CD4-positive, alpha-beta T cell (primary cell): ENCODE measurements at places on chromosomes 4 and X.

GRCh38 chrX:74284391-74284952, 19.5 kb upstream of the ZCCHC13 start:
- H3K36me3 ChIP-seq: peaks cover 51% of the 10 kb centered on the region
- H3K4me3 ChIP-seq: no peak overlapping the region
- no peak for DNase-seq
- peaks cover 12% of the 10 kb centered on the region for H3K4me1 ChIP-seq
- no peak overlapping the region for H3K27ac ChIP-seq
- no peaks in the 10 kb centered on the region for H3K27me3 ChIP-seq

GRCh38 chr4:25144870-25145481, 15.3 kb downstream of the SEPSECS start:
- peak; percentile 19 for DNase-seq
- H3K4me3 ChIP-seq: no peak overlapping the region

GRCh38 chr4:7871356-7871755, 68.3 kb downstream of the AFAP1 start:
- H3K4me3 ChIP-seq: no peak overlapping the region
- H3K27me3 ChIP-seq: no peaks in the 10 kb centered on the region
- no peak overlapping the region for H3K27ac ChIP-seq
- H3K36me3 ChIP-seq: peaks cover 2% of the 10 kb centered on the region

DNA sequence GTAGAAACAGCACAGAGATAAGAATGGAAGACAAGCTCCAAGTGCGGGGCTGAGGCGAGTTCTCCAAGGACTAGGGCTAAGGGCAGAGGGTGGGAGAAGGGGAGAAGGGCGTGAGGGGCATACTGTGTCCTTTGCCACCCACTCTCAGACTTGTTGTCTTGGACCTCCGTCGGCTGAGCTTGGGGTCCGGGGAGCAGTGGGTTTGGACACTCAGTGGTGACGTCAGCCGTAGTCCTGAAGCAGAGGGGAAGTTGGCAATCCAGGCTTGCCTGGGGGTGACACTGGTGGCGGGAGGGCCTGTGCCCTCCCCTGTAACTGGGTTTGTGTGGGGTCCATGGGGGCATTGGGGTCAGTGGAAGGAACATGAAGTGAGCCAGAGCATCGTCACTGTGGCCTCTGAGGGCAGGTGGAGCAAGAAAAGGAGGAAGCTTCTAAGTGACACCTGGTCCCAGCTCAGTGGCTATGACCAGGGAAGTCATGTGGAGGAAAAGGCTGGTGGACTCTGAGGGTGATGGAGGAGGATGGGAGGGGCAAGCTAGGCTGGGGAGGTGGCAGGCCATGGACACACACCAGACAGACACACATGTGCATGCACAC, 17.6 kb downstream of the CD99 start:
- no peaks in the 10 kb centered on the region for H3K27me3 ChIP-seq
- DNase-seq: peak; percentile 45
- H3K36me3 ChIP-seq: peaks cover 36% of the 10 kb centered on the region
- no peak overlapping the region for H3K4me3 ChIP-seq
- H3K4me1 ChIP-seq: peaks cover 66% of the 10 kb centered on the region

DNA sequence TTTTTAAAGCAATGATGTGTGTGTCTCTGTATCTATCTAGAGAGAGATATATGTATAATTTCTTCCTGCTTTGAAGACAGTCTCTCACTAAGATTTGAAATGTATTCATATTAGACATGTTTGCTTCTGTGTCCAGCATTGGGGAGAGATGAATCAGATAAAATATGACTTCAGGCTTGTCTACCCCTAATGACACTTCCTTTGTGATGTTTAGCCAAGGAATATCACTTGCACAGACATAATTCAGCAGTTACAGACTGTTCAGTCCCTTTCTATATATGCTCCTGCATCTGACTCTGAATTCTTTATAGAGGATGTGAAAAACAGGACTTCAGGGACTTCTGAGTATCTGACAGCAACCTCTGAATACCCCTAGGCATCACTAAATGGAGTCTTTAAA, 158.4 kb downstream of the DCLK2 start:
- H3K4me1 ChIP-seq: no peaks in the 10 kb centered on the region
- no peak for DNase-seq
- no peak overlapping the region for H3K4me3 ChIP-seq

DNA sequence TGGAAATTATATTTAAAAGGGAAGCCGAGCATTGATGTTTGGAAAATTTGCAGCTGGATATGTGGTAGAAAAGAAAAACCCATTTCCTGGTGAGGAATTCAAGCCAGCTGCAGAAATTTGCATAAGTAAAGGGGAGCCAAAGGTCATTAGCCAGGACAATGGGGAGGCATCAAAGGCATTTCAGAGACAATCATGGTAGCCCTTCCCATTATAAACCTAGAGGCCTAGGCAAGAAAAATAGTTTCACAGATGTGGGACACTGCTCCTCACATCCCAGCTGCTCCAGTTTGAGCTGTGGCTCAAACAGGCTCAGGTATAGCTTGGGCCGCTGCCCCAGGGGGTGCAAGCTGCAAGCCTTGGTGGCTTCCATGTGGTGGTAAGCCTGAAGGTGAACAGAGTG, 35.8 kb downstream of the NAP1L3 start:
- DNase-seq: no peak
- no peaks in the 10 kb centered on the region for H3K27me3 ChIP-seq
- H3K4me1 ChIP-seq: no peaks in the 10 kb centered on the region
- no peak overlapping the region for H3K27ac ChIP-seq

DNA sequence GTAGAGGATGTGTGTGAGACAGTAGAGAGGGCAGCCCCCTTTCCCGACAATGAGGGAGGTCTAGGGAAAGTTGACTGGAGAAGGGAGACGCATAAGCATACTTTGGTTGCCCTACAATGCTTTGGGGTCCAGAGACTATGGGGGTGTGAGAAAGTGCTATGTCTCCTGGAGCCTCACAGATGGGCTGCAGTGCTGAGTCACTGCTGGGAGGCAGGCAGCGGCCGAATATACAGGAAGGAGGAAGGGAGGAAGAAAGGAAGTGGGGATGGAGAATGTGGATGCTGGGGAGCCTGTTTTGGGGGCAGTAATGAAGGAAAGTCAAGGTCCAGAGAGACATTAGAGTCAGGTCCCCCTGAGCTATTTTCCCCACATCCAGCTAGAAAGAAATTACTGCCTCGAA, 12.7 kb downstream of the DRP2 start:
- no peak overlapping the region for H3K4me3 ChIP-seq
- no peak overlapping the region for H3K27ac ChIP-seq
- no peak for DNase-seq
- no peaks in the 10 kb centered on the region for H3K4me1 ChIP-seq
- H3K27me3 ChIP-seq: no peaks in the 10 kb centered on the region

- H3K36me3 ChIP-seq: no peaks in the 10 kb centered on the region
- no peaks in the 10 kb centered on the region for H3K4me1 ChIP-seq
- no peak overlapping the region for H3K4me3 ChIP-seq
- H3K27me3 ChIP-seq: no peaks in the 10 kb centered on the region
- H3K27ac ChIP-seq: no peak overlapping the region
These were observed 24.3 kb downstream of the RAI2 start for GRCh38 chrX:17836830-17837229.

GRCh38 chr4:154490234-154490582, 1.4 kb downstream of the DCHS2 start:
- peaks cover 33% of the 10 kb centered on the region for H3K27me3 ChIP-seq
- H3K4me3 ChIP-seq: no peak overlapping the region
- peaks cover 15% of the 10 kb centered on the region for H3K4me1 ChIP-seq
- DNase-seq: no peak
- no peaks in the 10 kb centered on the region for H3K36me3 ChIP-seq
- no peak overlapping the region for H3K27ac ChIP-seq

- H3K27ac ChIP-seq: no peak overlapping the region
- H3K4me3 ChIP-seq: no peak overlapping the region
- no peak for DNase-seq
- no peaks in the 10 kb centered on the region for H3K27me3 ChIP-seq
These were observed 86.7 kb downstream of the CNGA2 start for GRCh38 chrX:151821226-151821625.

DNA sequence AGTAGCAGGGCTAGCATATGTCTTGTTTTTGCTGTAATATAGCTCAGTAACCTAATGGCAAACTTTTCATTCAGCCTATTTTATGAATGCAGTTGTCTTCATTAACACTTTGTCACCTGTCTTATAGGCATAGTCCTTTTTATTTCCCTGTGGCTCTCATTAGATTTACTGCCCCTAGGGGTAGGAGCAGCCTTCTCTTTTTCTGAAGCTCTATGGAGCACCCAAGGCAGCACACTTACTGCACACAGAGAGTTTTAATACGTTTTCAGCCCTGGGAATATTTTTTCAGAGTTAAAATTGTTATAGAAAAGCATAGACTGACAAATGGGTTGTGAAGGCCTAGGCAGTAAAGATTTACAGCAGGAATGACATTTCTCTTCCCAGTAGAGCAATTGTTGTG, 406.8 kb downstream of the TMA16 start:
- no peaks in the 10 kb centered on the region for H3K4me1 ChIP-seq
- H3K27ac ChIP-seq: no peak overlapping the region
- no peak overlapping the region for H3K4me3 ChIP-seq
- no peaks in the 10 kb centered on the region for H3K36me3 ChIP-seq
- no peak for DNase-seq

DNA sequence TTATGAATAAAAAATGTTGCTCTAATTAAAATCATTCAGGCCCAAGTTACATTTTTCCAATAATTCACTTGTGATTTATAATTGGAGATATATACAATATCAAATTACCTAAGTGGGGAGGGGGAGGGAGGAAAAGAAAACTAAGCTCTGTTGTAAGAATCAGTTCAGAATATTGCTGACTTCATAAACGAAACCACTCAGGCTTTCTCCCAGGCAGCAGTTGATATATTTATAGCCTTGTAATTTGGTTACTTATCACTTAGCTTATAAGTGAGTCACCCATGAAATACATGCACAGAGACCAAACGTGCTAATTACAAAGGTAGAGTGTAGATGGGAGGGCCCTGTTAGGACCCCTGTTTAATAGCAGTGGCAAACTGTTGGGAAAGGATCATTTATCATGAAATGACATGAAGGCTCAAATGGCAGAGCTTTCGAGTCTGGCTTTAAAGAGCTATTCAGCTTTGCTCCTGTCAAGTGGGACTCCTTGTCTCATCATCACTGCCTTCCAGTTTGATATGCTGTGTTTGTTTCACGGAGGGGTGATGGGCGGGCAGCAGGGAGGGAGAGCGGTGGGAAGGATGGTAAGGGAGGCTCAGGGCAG, 105.6 kb upstream of the PGRMC2 start:
- H3K27me3 ChIP-seq: no peaks in the 10 kb centered on the region
- H3K4me1 ChIP-seq: no peaks in the 10 kb centered on the region
- no peak overlapping the region for H3K4me3 ChIP-seq
- H3K27ac ChIP-seq: no peak overlapping the region

- H3K27me3 ChIP-seq: no peaks in the 10 kb centered on the region
- no peaks in the 10 kb centered on the region for H3K36me3 ChIP-seq
- no peak for DNase-seq
- H3K27ac ChIP-seq: no peak overlapping the region
- H3K4me1 ChIP-seq: no peaks in the 10 kb centered on the region
These were observed 247.1 kb upstream of the PITX2 start for GRCh38 chr4:110869862-110870572.

GRCh38 chr4:98564852-98565251, 93.6 kb downstream of the TSPAN5 start:
- H3K4me3 ChIP-seq: no peak overlapping the region
- H3K27ac ChIP-seq: no peak overlapping the region
- H3K4me1 ChIP-seq: no peaks in the 10 kb centered on the region

GRCh38 chr4:98648602-98649001, 9.8 kb downstream of the TSPAN5 start:
- no peak for DNase-seq
- H3K4me3 ChIP-seq: no peak overlapping the region
- H3K27ac ChIP-seq: no peak overlapping the region
- H3K27me3 ChIP-seq: no peaks in the 10 kb centered on the region
- no peaks in the 10 kb centered on the region for H3K36me3 ChIP-seq
- peaks cover 9% of the 10 kb centered on the region for H3K4me1 ChIP-seq

- no peak overlapping the region for H3K4me3 ChIP-seq
- DNase-seq: no peak
- H3K4me1 ChIP-seq: no peaks in the 10 kb centered on the region
- no peaks in the 10 kb centered on the region for H3K36me3 ChIP-seq
- H3K27ac ChIP-seq: no peak overlapping the region
These were observed 62.9 kb upstream of the FRAS1 start for GRCh38 chr4:77994194-77994721.

GRCh38 chr4:189870511-189871234, 70.0 kb upstream of the FRG1 start:
- no peaks in the 10 kb centered on the region for H3K4me1 ChIP-seq
- H3K36me3 ChIP-seq: no peaks in the 10 kb centered on the region
- H3K4me3 ChIP-seq: no peak overlapping the region
- DNase-seq: no peak
- H3K27ac ChIP-seq: no peak overlapping the region
